ENCODE measurements at places on chromosomes 5 and 9. TPM values are rescaled to one million over a fixed set of nuclear protein-coding genes. Genes with fewer than 3 reads are reported as not detected.

DNA sequence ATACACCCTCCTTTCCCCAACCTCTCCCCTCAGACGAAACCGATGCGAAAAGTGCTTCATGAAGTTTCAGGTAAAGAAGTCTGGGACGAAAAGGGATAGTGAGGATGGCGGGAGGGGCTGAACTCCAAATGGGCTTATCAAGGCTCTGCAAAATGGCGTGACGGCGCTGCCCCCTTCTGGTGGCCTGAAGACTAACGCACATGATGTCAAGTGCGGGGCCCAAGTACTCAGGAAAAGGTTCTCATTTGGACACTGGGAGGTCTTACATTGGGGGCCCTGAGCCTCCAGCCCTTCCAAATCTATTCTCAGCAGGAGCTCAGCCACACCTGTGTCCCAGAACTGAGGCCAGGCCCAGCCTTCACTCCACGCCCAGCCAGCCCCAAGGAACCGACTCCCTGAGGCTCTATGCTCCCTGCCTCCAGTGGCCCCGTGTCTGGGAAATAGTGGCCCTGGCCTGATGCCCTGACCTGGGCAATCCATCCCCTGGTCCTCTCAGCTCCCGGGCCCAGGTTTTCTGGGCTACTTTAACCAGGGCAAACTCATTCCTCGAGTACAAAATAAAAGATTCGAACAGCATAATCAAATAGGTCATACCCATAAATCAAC is 119.9 kb downstream of the KCNIP1 start:
- ATAC-seq: no peak

DNA sequence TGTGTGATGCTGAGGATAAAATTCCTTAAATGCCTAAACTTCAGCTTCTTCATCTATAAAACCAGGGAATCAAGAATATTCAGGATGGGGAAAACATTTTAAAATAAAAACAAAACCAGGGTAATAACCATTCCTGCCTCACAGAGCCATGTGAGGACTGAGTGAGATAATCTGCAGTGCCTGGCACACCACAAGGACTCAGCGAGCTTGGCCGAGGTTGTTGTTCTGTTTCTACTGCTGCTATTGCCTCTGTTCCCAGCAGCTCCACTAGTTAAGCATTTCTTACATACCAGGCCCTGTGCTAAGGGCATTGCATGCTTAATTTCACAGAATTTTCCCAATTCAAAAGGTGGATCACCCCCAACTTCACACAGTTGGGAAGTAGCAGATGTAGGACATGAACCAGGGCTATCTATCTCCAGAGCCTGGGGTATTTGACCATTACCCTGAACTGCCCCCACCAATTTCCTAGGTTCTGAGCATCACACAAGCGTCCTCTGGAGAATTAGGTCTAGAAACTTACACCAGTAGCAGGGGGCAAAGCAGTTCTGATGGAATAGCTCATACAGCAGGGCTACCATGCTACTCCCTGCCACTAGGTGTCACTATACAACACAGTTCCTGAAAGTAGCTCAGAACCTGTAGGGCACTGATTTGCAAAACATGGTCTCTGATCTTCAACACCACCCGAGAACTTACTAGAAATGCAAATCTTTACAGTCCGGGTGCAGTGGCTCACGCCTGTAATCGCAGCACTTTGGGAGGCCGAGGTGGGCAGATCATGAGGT is 74.3 kb downstream of the LRSAM1 start:
- no peak for ATAC-seq

GRCh38 chr5:10836986-10837385 is 76.0 kb upstream of the DAP start:
- no peak for ATAC-seq

GRCh38 chr9:111566234-111566633 is 33.2 kb downstream of the PTGR1 start:
- ATAC-seq: no peak

DNA sequence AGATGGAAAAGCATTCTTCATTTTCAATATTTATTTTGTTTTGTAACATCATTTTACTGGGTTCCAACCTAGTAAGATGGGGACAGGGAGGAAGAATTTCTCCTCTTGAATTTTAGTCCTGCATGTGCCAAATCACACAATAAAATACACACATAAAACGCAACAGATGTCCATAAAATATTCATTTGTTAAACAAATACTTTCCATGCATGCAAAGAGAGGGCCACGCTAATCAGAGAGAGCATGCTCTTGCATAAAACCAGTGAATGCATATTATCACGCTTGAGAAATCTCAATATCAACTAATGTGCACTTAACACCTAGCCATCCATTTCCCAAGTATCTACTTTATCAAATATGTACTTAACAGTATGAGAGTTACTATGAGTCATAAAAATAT is 212.6 kb upstream of the TARS1 start:
- no peak for ATAC-seq

DNA sequence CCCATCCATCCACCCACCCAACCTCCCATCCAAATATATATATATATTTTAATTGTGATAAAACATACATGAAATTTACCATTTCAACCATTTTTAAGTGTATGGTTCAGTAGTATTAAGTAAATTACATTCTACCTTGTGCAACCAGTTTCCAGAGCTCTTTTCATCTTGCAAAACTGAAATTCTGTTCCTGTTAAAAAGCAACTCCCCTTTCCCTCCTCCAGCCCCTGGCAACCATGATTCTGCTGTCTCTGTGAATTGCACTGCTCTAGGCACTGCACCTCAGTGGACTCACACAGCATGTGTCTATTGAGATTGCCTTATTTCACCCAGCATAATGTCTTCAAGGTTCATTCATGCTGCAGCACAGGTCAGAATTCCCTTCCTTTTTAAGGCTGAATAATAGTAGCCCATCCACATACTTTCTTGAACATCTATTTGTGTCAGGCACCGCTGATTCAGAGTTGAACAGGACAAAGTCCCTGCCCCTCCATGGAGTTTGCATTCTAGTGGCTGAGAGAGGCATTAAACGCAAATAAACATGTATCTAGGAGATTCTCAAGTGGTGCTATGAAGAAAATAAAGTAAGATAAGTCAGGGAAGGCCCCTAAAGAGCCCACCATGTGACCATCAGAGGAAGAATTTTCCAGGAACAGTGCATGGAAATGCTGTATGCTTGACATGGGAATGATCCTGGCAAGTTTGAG is 24.0 kb downstream of the CSF1R start:
- ATAC-seq: no peak

DNA sequence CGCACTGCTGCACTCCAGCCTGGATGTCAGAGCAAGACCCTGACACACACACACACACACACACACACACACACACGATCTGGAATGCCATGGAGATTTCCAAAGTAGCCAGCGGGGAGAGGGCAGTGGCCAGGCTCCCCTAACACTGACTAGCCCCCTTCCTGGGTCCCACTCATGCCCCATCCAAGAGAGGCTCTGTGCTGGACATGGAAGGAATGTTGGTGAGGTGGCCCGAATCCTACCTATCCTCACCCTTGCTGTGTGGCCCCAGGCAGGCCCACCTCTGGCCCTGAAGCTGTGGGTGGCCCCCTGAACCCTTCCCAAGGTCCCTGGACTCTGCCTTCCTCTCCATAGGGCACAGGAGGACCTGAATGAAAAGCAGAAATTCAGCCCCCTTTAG is 7.3 kb downstream of the BRD3 start:
- ATAC-seq: no peak

DNA sequence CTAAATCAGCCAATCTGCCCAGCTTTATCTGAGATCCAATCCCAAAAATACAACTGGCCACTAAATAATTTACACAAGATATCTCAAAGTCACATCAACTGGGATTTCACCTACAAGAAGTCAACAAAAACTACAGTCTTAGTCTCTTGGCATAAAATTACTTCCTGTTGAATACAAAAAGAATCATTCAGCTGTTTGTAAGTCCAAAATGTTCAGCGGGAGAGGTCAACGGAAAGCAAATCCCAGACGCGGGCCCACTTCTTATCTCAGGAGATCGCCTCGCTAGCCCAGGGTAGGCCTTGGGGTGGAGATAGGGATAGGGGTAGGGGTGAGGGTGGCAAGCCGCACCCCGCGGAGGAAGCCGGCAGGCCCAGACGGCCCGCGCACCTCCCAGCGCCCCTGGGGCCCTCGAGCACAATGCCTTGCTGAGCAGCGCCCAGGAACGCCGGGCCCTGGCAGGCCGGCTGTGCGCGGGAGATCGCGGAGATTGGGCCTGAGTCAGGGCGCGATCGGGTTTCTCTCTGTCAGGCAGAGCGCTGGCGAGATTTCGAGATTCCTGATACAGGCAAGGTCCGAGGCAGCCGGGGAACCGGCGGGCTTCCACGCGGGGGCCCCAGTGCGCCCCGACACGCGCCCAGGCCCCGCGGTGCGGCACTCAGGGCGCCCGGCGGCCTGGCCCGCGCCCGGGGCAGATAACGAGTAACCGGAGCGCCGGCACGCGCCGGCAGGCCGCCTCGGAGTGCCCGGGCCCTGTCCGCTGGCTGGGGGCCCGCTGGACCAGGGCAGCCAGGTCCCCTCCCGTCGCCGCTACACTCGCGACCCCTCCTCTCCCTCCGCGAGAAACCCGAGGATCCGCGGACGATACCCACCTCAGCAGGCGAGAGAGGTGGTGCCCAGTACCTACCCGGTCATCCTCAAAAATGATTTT is 601 bp downstream of the HINT1 start:
- peak; percentile 81 for ATAC-seq

DNA sequence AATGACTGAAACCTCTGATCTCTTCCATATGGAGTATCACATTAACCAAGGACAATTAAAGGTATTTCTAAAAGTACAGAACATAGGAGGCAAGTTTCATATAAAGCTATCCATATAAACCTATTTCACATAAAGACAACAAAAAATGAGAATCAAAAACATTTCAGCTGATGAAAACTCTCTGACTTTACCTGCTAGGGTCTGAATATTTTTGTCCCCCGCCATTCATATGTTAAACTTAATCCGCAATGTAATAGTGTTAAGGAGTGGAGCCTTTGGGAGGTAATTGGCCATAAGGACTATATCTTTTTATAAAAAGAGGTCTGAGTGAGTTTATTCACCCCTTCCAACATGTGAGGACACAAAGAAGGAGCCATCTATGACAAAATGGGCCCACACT is 788.5 kb downstream of the DTWD2 start:
- ATAC-seq: no peak

- ATAC-seq: peak; percentile 52
Observed at GRCh38 chr9:86822006-86822801, 125.1 kb downstream of the GAS1 start.

GRCh38 chr5:31122998-31123951 is 70.2 kb upstream of the CDH6 start:
- ATAC-seq: no peak

DNA sequence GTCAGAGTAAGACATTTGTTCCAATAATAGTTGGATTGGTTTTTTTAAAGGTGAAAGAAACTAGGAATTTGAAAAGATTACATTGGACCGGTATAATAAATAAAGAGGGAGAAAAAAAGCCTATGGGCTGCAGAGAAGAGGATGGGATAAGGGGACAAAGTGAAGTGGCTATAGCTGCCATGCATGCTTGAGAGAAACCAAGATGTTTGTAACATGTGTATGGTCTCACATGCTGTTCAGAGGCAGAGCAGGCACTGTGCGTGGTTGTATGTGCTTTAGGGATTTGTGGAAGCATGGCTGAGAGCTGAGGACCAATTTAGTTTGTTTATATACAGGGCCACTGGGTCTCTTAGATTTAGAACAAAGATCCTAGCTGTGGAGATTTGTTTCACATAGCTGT is 32.7 kb downstream of the LNPEP start:
- no peak for ATAC-seq

DNA sequence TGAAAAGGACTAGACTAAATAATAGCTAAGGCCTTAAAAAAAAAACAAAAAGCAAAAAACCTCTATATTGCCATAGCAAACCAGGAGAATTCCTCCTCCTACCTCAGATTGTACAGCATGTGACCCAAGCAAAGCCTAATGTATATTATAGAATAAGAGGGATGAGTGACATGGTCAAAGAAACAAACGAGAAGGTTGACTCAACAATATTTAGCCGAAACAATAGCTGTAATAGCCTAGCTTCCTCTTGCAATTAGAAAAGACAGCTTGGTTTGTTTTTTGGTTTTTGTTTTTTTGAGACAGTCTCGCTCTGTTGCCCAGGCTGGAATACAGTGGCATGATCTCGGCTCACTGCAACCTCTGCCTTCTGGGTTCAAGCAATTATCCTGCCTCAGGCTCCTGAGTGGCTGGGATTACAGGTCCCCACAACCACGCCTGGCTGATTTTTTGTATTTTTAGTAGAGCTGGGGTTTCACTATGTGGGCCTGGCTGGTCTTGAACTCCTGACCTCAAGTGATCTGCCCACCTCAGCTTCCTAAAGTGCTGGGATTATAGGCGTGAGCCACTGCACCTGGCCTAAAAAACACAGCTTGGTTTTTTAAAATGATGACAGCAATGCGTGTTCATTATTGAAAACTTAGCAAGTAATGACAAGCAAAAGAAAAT is 5.6 kb downstream of the NLN start:
- ATAC-seq: no peak

DNA sequence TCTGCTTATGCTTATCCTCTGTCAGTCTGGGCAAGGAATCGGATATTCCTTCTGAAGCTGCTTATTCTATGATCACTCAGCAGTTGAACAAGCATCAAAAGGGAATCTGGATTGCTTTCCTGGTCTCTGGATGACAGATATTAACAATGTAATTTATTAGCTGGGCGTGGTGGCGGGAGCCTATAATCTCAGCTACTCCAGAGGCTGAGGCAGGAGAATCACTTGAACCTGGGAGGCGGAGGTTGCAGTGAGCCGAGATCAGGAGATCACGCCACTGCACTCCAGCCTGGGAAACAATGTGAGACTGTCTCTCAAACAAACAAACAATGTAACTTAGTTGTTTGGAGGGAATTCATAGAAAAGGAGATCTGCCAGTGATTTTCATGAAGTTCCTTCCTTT is 45.4 kb downstream of the DMRT1 start:
- ATAC-seq: no peak

- peak; percentile 57 for ATAC-seq
Observed at GRCh38 chr5:150464554-150465012, 15.0 kb upstream of the RPS14 start.

- ATAC-seq: peak; percentile 42
Observed at GRCh38 chr9:76704593-76705204, 59.5 kb upstream of the PCA3 start.

DNA sequence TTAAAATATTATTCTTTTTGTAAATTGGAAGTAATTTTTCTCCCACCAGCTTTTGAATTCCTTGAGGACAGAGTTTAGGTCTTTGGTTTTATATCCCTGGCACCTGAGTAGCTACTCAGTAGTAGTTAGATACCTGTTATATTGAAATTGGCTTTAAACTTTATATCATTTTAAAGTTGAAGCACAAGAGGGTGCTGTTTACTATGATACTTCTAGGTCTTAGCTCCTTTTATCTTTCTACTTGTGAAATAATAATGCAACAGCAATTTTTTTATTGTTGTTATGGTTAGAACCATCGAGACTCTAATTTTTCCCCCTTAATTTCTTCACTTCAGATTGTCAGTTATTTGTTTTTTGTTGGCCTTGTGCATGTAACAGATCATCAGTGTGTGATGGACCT is 46.3 kb downstream of the AP3S1 start:
- no peak for ATAC-seq

ZDHHC11B gene
- 4.3 TPM for total RNA-seq

ACTBL2 gene
- total RNA-seq: 0.15 TPM

F12 gene
- total RNA-seq: 0.89 TPM

CCDC152 gene
- total RNA-seq: 0.92 TPM

LOX gene
- total RNA-seq: 2.8 TPM

INSL4 gene
- total RNA-seq: not detected

PCDHB16 gene
- 5.2 TPM for total RNA-seq

ZFYVE16 gene
- total RNA-seq: 26.7 TPM

FRMD3 gene
- 15.1 TPM for total RNA-seq

EPB41L4A gene
- 8.4 TPM for total RNA-seq

Measured in gastroesophageal sphincter (tissue), 4 donors.